ENCODE measurements at places on chromosomes 6 and 20. TPM values are rescaled to one million over a fixed set of nuclear protein-coding genes. Genes with fewer than 3 reads are reported as not detected.

DNA sequence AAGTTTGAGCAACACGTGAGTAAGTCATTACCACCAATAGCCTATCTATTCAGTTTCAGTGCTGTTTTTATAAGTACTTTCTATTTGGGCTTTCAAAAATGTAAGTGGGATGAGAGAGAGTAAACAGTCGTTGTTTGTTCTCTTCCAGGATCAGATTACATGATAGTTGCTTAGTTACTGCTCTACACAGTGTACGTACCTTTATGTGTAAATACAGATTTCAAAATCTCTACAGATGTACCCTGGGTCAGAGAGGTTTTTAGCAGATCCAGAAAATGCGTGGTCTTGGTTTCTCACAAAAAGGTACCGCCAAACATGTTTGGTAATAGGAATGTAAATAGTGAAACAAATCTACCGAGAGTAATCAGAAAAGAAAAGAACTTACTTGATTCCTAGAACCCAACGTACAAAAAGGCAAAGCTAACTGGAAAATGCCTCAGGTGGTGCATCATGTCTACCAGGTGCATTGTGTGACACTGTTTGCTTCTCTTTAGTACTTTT is 421.1 kb downstream of the BCKDHB start:
- DNase-seq = peak; percentile 18

Gene TASP1
- total RNA-seq = 10.8 TPM

Gene TINAG
- total RNA-seq = not detected

- peak; percentile 34 for DNase-seq
Measured at GRCh38 chr20:38337561-38338140, 8.6 kb upstream of the LBP start.
